ENCODE measurements at places on chromosomes 2 and 18.

- DNase-seq, result no peak
Measured at GRCh38 chr2:68282811-68283418, 30.6 kb upstream of the PPP3R1 start.

- DNase-seq, result no peak
Measured at GRCh38 chr2:102815285-102815684, 53.5 kb downstream of the TMEM182 start.

- no peak for DNase-seq
Measured at GRCh38 chr2:191360918-191361317, 115.7 kb downstream of the MYO1B start.

GRCh38 chr2:4358837-4359236 lies 655.5 kb downstream of the DCDC2C start:
- no peak for DNase-seq

DNA sequence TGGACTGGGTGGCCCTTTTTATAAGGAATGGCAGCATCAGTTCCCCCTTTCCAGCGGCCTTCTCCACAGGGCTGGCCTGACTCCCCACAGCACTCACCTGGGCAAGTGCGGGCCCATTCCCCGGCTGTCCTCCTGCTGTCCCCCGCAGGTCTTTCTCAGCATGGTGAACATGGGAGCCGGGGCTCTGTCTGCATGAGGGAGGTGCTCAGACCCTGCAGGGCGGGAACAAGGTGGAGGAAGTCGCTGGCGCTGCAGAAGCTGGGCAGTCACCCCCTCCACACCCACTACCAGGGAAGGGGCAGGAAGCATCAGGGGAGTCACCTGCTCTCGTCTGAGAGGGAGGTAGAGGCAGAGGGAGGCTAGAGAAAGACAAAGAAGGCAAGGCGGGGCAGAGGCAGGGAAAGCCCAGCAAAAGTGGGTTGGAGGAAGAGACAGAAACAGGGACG lies 12.2 kb downstream of the HES6 start:
- no peak for DNase-seq

DNA sequence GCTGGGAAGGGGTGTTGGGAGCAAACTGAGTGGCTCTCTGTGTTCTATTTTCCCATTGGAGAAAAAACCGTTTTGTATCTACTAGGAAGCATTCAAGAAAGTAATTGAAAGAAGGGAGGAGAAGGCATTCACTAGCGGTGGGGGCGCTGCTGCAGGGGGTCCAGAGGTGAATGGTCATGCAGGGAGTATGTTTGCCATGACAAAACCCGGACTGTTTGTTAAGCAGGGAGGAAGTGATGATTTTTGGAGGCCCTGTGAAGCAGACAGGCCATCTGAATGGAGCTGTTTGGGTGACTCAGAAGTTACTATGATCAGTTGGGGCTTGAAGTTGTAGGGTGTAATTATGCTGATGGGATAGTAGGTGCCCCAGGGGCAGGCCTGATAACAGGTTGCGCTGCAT lies 7.0 kb downstream of the TAF4B start:
- DNase-seq, result no peak

DNA sequence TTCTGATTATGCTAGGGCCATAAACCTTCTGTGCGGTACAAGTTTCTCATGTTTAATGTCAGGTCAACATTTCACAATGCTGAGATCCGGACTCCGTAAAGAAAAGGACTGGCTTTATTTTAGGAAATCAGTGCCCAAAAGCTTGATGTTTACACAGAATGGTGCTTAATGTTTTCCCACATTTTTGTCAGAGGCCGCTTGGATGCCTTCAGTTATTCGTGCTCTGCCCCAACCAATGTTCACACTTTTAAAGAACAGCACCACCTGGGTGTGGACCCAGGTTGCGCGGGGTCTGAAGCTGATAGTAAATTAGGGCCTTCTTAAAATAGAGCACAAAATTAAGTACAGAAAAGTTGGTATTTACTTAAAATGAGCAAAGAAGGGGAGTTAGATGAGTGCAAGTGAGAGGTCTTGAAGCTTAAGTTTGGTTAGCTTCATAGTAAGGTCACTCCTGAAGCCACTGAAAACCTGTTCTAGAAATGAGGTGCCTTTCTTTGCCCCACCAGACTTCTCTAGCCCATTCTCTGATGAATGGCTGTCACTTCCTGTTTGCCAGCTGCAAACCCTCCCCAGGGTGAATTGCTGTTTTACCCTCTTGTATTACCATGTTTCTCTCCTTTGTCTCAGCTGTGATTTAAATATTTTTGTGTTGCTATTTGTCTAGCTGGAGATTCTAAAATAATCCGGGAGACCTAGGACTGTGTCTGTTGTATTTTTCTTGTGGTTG lies 20.5 kb downstream of the SLC3A1 start:
- no peak for DNase-seq

- no peak for DNase-seq
Measured at GRCh38 chr2:101854877-101855276, 136.9 kb upstream of the IL1R2 start.

- DNase-seq, result no peak
Measured at GRCh38 chr2:197386242-197386641, 48.6 kb downstream of the SF3B1 start.

GRCh38 chr2:109448207-109448606 lies 165.6 kb downstream of the SEPTIN10 start:
- no peak for DNase-seq

DNA sequence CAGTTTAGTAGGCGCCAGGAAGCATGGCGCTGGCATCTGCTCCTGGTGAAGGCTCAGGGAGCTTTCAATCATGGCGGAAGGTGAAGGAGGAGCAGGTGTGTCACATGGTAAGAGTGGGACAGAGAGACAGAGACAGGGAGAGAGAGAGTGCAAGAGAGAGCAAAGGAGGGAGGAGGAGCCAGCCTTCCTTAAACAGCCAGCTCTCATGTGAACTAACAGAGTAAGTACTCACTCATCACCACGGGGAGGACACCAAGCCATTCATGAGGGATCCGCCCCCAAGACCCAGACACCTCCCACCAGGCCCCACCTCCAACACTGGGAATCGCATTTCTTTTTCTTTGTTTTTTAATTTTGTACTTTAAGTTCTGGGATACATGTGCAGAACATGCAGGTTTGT lies 40.8 kb upstream of the CLASP1 start:
- no peak for DNase-seq

GRCh38 chr18:37144921-37145320 lies 316.0 kb downstream of the KIAA1328 start:
- no peak for DNase-seq

DNA sequence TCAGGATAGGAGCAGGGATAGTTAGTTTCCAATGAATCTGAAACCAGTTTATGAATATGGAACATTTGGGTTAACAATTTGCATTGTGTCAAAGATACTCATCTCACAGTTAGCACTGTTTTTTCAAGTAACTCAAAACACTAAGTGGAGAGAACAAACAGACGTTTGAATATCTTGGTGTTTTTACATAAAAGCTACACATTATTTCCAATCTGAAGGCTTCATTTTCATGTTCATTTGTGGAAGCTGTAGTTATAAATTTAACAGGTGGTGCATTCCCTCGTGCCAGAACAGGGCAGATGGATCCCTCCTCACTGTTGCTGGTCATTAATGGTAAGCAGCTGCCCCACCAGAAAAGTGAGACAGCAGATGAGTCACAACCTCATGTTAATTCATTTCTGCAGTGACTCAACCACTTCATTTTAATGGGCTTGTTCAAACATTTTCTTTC lies 286.9 kb downstream of the TMX3 start:
- DNase-seq, result no peak

DNA sequence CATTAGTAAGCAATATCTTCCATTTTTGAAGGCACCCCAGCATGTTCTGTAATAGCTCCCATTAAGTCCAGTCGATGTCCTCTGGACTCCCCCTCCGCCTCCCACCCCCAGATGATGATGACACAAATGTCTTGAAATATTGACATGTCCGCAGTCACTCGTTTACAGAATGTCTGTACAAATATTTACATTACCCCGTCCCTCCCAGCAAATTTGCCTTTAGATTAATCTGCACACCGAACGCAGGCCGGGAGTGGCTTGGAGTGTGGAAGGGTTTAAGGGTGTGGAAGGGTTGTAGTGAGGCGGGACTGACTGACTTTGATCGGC lies 853 bp upstream of the OSBPL6 start:
- DNase-seq, result no peak

DNA sequence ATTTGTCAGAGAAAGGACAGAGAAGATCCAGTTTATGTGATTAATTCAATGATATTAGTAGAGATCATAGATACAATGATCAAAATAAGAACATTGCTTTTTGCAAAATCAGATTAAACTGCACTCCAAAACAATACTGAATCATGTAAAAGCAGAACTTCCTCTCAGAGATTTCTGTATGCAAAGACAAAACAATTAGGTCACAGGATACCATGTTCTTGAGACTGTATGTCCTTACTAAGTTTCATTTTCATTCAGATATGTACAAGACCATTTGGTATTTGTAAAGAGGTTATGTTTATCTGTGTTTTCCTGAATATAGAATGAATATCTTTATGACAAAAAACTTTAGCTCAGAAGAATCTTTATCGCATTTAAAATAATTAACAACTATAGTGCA lies 161.8 kb downstream of the DLGAP1 start:
- no peak for DNase-seq

DNA sequence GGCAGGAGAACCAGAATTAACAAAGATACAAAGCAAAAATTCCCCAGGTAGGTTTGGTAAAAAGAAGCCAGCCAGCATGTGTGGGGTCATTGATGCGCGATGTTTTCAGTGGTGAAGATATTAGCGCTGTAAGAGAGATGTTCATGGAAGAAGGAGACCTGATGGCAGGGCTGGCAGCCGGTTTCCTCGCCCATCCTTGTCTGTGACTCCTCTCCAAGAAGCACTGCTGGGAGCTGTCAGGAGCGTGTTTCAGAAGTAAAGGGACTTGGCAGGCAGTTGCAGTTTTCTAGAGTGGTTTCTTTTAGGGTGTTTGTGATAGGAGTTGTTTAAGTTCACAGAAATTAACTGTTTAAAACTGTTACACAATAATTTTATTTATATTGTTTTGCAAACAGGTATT lies 24.6 kb downstream of the TAF1B start:
- no peak for DNase-seq

DNA sequence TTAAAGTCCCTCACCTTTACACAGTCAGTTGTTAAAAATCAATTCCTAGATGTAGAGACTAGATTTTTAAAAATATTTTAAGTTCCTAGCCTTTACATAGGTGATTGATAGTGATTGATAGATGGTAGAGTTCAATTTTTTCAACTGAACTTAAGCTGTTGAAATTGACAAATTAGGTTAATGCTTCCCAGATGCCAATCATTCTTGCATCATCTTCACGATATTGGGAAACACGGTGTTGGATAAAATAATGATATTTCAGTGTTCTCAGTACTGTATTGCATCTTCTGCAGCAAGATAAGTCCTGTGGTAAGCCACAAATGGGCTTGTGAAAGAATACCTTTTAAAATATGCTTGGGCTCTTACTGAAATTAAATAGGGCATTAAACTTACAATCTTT lies 667.6 kb downstream of the STK39 start:
- no peak for DNase-seq

DNA sequence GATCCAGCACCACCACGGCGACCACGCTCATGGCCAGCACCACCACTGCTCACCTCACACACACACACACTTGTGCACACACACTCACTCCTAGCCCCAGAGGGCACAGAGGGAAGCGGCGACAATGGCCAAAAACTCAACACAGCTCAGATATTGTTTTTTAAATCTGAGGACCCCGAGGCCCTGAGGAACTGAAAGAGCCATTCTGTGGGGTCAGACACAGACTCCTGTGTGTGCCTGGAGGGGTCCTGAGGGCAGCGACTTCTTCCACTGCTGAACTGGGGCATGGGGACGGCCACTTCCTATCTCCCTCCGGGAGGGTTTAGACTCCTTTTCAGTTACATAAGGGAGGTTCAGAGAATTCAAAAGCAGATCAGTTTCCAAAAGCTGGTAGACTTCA lies 116.6 kb upstream of the PXDN start:
- DNase-seq, result no peak

GRCh38 chr2:8927510-8928455 lies 75.7 kb downstream of the MBOAT2 start:
- DNase-seq, result no peak

- DNase-seq, result no peak
Measured at GRCh38 chr2:191917430-191917881, 70.6 kb upstream of the CAVIN2 start.

GRCh38 chr2:233060980-233061590 lies 943 bp downstream of the INPP5D start:
- no peak for DNase-seq

- no peak for DNase-seq
Measured at GRCh38 chr2:191656391-191656790, 21.5 kb upstream of the NABP1 start.

- DNase-seq, result no peak
Measured at GRCh38 chr2:44916291-44916690, 25.2 kb upstream of the SIX3 start.

GRCh38 chr2:113114996-113115395 lies 12.4 kb upstream of the IL1RN start:
- no peak for DNase-seq

DNA sequence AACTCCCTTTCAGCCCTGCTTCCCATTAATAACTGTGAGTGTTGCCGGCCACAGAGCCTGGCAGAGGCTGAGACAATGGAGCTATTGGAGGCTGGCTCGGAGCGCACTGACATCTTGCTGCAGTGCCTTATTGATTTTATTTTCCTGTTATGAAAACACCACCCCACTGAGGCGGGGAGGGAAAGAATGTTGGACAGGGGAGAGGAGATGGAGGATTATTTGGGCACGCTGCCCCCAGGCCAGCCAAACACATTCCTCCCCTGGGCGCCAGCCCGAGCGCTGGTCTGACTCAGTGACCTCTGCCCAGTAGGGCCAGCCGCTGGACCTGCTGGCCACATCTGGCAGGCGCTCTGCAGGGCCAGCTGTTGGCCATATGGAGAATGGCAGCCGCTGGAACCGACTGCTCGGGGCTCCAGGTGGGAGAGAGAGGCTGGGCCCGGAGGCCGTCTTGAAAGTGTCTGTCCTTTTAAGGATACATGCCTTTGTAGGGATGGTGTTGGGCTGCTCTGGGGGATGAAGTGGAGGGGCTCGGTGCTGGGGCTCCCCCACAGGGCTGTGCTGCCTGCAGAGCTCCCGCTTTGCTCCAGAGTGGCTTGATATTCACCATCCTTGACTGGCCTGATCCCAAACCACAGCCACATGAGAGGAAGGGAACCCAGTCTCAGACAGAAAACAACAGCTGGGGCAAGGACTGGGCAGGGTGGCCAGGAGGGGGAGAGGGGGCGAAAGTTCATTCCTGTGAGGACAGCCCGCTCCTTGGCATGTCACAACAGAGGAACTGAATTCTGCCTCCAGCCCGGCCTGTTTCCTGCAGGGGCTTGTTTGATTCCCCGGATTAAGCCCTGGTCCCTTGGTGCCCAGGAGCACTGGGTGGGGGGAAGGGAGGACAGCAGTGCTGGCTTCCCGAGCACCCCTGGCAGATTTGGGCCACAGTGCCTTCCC lies 179.0 kb downstream of the KLHL29 start:
- no peak for DNase-seq

Measured in stimulated activated CD4-positive, alpha-beta T cell treated with anti-CD3 and anti-CD28 coated beads, TNF-alpha, amount 100 ng/mL, for 24 hours (primary cell).